Iris pigment epithelial cell (primary cell): ENCODE measurements at places on chromosomes 2 and 18.
A peak's percentile ranks its signal among the peaks of the same experiment; 100 is the strongest.

- no peak for DNase-seq
These were observed 103.2 kb downstream of the KLHL14 start for GRCh38 chr18:32669549-32670165.

DNA sequence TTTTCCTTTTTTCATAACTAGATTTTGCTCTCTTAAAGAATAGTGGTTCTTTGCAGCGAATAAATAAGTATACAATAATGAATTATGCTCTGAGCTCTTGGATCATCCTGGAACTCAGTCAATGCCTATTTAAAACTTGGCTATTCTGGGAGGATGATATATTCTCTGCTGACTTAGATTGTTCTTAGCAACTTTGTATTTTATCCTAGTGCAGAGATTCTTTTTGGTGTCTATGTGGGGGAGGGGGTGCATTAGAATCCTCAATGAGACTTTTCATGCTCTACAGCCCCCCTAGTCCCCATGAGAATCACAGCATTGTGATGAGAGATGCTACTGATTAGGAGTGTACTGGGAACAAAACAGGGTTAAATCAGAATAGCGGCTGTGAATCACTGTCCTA lies 8.8 kb upstream of the FAM98A start:
- DNase-seq, result no peak

DNA sequence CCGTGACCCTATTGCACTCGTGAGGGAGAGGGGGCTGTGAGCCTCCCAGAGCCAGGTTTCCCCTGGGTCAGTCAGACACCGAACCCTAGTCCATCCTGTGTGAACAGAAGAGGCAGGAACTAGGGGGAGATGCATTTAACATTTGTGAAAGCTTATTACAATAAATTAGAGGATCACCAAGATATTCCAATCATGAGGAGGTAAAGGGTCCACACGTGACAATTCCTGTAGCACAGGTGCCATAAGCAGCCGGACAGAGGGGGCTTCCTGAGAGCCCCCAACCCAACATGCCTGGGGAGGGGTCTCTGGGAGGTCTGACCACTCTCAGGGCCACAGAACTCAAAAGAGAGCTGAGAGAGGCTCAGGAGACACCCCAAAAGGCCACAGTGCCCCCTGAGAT lies 93.3 kb downstream of the KCNF1 start:
- DNase-seq, result no peak

DNA sequence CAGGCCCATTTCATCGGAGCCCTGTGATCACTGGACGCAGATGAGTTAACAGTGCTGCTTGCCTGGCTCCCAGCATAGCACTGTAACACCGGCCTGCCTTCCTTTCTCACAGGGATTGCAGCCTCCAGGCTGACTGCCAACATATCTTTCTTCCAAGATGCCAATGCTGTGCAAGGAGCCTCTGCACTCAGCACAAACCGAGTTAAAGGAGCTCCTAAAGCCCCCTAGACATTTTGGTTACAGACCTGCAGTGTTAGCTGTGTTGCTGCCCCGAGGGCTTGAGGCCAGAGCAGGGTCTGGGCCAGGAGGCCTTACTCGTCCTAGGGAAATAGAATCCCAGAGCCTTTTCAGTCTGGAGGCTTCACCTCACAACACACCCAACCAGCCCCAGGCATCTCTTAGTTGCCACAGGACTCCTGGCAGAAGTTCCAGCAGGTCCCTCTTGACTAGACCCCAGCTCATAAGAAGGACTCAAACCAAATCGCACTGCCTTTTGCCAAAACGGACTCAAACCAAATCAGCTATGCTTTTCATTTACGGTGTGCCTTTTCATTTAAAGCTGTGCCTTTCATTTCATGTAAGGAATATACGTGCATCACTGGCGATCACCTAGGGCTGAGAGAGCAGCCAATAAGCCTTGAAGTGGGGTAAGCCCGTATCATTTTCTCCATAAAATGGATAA lies 58.4 kb upstream of the EML4 start:
- DNase-seq, result peak; percentile 76

GRCh38 chr18:11572201-11572600 lies 37.2 kb upstream of the SLC35G4 start:
- no peak for DNase-seq

DNA sequence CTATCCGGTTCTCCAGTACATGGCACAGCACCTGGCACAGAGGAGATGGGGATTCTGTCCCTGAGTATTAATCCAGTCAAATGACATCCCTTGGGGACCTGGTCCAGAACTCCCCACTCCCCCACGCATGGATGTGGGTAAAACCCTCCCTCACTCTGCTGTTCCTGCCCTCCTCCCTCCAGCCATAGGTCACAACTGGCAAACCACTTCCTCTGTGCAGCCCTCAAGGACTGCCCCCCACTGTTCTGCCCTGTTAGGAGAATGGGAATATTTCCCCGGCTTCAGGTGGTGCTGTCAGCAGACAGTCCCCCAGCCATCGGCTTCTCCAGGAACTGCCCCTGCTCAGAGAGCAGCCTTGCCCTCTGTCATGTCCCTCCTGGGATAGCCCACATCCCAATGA lies 1.5 kb upstream of the TFCP2L1 start:
- DNase-seq, result no peak

DNA sequence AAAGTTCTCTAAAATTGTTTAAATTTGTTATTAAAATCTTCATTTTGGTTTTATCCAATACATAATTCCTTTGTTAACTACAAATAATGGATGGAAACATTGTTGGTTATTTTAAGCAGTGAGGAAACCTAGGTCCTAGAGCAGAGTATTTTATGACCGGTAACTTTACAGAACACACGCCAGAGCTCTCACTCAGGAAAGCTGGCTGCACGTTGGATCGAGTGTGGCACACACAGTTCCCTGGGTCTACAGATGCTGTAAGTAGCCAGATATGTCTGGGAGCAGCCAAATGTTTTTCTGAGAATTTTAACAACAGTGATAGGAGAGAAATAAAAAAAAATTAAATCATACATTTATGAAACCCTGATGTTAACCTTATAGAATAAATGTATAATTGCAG lies 264.4 kb downstream of the ZNF407 start:
- no peak for DNase-seq

GRCh38 chr18:12726774-12727550 lies 24.1 kb downstream of the PSMG2 start:
- DNase-seq, result peak; percentile 73
